ENCODE measurements at places on chromosomes 7 and 10.
A peak's percentile ranks its signal among the peaks of the same experiment; 100 is the strongest.

- DNase-seq = no peak
Measured at GRCh38 chr7:132388688-132389087, 187.6 kb downstream of the PLXNA4 start.

DNA sequence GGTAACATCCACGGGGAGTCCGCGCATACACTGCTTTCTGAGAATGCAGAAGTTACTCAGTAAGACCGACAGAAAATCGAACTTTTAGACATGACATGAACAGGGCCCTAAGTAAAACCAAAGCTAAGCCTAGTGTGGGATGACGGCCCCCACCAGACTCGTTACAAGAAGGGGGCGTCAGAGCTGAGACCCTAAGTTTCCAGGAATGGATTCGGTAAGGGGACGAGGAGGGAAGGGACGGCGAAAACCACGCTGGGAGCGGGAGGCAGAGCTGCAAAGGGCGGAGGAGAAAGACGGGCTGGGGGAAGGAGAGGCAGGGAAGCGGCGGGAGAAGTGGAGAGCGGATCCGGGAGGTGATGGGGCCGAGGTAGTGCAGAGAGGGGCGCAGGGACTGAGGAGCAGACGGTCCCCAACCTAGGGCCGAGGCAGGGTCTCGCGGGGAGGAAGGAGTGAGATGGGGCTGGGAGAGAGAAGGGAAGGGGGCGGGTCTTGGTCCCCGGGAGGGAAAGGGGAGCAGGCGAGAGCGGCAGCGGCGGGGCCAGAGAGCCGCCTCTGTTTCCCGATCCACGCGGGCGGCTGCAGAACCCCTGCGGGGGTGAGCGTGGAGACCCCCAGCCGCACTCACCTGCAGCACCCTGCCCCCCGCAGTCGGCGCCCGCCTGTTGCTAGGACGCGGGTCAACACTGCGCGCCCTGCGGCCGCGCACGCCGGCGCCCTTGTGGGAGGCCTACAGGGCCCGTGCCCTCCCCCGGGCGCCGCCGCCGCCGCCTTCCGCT is 513 bp downstream of the ODAD2 start:
- DNase-seq = peak; percentile 5

DNA sequence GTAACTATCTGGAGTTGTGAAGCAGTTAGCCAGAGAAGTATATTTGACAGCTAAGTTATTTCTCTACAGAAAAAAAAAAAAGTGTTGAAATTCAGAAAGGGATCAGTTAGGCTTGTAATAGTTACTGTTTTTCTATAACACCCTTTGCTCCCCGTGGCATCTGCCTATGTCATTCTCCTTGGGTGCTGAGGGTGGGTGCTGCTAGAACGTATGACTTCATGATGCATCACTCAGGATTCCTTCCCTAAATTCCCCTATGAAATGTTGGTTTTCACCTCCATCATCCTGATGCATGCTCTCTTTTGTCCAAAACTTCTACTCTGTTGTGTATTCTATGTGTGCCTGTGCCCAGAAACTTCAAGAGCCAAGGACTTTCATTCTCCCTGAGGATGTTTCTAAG is 536.4 kb downstream of the GRM8 start:
- DNase-seq = no peak

GRCh38 chr7:23966941-23967340 is 256.9 kb downstream of the STK31 start:
- no peak for DNase-seq

DNA sequence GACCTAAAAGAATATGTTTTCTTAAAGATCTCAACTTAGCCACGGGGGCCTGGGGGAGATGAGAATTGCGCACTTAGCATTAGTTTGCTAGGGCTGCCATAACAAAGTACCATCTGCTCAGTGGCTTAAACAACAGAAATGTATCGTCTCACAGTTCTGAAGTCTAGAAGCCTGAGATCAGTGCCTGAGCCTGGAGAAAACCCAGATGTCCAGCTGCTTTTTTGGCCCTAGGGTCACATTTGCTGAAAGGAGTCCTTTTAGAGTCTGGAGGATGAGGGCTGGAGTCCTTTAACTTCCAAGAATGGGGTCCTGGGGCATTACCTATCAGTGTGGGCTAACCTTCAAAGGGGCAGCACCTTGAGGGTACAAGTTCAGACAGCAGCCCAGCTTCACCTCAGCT is 48.2 kb downstream of the SMURF1 start:
- no peak for DNase-seq

DNA sequence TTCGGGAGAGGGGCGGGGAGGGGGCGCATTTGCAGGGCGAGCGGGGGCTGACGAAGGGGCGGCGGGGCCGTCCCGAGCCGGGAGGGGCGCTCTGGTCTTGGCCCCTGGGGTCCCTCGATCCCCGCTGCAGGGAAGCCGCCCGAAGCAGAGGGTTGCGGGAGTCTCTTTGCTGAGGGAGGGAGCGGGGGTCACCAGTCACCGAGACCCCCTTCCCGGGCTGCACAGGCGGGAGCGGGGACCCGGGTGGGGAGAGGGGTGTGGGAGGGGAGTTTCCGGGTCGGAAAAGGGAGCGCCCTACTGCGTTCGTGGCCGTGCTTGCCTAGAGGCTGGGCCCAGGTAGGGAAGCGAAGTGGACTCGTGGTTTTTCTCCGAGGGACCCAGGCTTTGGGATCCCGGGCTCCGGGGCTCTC is 422 bp downstream of the AP1S1 start:
- no peak for DNase-seq

GRCh38 chr7:32293833-32294232 is 196.3 kb downstream of the LSM5 start:
- no peak for DNase-seq

DNA sequence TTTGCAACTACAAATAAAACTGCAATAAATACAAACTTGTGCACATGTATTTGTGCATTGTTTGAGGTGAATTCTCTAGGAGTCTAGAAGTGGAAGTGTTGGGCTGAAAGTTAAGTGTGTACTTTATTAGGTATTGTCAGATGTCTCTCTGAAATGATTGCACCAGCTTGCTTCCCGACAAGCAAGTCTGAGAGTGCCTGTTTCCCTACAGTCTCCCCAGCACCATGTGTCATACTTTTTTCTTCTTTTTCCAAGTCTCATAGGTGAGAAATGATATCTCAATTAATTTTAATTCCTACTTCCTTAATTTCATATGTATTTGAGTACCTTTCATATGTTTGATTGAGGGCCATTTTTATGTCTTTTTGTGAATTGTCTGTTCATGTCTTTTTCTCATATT is 336.2 kb downstream of the PAXIP1 start:
- DNase-seq = no peak

DNA sequence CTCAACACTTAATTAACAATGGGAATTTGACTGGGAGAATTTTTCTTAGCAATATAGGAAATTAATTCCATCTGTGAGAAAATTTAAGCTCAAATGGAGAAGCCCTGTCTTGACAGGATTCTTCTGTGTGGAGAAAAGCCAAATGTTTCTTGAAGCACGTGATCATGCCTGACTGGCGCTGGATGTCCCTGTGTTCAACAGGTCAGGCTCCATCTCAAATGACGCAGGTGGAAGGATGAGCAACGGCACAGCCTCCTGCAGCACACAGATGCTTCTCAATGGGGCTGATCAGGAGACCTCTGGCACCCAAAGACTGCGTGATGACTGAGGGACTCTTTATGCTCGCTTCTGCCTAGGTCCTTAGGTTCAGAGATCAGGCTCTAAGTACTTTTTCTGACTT is 143.8 kb downstream of the RSU1 start:
- peak; percentile 22 for DNase-seq

DNA sequence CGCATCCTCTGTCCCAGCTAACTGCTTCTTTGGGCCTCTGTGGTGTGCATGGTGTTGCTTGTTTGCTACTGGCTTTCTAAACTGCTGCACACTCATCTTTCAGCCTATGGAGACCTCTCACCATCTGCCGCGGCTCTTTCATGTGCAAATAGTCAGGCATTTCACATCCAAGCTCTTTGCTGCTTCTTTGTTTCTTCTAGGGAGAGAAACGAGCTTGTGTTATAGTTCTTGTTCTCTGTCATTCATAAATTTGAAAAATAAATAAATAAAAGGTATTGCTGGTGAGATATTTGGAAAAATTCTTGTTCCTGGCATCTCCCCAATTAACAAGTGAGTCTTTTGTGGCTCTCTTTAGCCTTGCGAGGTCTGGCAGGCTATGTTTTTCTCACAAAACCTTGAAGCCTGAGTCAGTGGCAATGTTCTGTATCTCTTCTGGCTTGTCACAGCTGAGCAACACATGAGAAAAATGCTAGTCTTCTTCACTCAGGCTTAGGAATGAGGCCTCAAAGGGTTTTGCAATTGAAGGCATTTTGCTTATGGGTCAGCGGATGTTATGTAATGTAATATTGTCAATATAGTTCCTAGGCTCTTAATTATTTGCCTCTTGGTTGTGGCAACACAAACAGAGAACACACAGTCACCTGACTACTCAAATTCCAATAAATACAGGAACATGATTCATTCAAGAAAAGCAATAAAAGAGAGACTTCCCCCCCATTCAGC is 274.0 kb downstream of the FRMD4A start:
- no peak for DNase-seq

GRCh38 chr7:81926-82756 is 110.2 kb upstream of the FAM20C start:
- DNase-seq = no peak

DNA sequence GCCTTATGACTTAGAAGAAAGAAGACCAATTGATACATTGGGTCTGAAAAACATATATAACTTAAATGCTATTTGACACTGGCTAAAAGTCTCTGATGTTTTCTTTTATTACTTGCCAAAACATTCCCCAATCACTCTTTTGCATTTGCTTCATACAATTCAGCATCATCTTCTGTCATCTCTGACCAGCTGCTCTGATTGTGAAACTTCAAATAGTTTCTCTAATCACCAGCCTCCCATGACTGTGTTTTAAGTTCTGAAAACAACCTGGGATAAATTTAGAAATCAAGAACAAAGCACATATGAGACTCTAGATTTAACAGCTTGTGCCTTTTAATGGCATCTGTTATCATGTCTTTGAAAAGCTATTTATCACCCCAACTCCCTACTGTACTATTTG is 208.4 kb upstream of the KCND2 start:
- no peak for DNase-seq

DNA sequence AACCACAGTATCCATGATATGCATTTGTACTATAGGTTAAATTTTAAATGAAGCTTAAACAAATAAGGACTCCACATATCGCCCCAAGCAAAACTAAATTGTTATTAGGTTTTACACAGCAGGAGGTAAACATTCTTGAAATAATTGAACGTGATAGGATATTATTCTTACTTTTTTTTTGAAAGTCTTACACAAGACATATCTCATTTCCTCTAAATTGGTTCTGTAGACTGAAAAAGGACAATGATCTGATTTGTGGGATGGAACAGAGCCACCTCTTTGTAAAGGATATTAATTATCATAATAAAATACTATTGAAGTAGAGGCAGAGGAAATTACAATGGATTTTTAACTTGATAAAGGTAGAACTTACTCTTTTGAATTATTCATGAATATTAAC is 155.1 kb upstream of the SEMA3D start:
- DNase-seq = no peak

GRCh38 chr10:34121781-34122622 is 693.1 kb downstream of the PARD3 start:
- DNase-seq = no peak

DNA sequence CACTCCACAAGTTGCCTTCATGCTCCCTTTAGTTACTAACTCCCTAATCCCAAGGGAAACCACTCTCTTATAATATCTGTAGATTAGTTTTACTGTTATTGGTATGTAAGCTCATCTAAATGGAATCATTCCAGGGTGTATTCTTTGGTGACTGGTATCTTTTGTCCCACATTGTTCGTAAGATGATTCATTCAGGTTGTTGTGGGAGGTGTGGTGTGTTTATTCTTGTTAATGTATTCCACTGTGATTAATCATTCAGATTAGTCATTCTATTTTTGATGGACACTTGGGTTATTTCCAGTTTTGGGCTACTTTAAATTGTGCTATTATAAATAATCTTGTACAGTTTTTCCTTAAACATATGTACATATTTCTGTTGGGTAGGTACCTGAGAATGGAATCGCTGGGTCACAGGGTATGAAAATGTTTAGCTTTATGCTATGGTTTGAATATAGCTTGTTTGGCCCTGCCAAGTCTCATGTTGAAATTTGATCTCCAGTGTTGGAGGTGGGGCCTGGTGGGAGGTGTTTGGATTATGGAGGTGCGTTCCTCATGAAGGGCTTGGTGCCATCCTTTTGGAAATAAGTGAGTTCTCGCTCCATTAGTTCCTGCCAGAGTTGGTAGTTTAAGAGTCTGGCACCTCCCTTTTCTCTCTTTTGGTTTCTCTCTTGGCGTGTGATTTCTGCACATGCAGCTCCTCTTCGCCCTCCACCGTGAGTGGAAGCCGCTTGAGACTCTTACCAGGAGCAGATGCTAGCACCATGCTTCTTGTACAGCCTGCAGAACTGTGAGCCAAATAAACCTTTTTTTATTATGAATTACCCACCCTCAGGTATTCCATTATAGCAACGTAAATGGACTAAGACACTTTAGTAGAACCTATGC is 13.8 kb downstream of the BTRC start:
- no peak for DNase-seq
